ENCODE measurements at places on chromosomes 7 and 10. TPM values are rescaled to one million over a fixed set of nuclear protein-coding genes. Genes with fewer than 3 reads are reported as not detected.
A peak's percentile ranks its signal among the peaks of the same experiment; 100 is the strongest.

Gene SEC61A2
- total RNA-seq: 13.7 TPM

Gene FAM180A
- total RNA-seq: not detected

Gene C10orf62
- total RNA-seq: 0.23 TPM

Gene TEX47
- not detected for total RNA-seq

Gene GDF2
- total RNA-seq: not detected

Gene TMEM176B
- 200 TPM for total RNA-seq

GRCh38 chr7:84705706-84706105 lies 481.1 kb downstream of the SEMA3D start:
- no peak for DNase-seq

GRCh38 chr10:3472287-3473051 lies 299.9 kb upstream of the PITRM1 start:
- no peak for DNase-seq

- peak; percentile 20 for DNase-seq
Measured at GRCh38 chr7:123499211-123499970, 35.0 kb downstream of the IQUB start.

GRCh38 chr7:155791836-155792235 lies 20.4 kb downstream of the SHH start:
- no peak for DNase-seq
